ENCODE measurements at places on chromosomes 11 and 22.

- no peak for DNase-seq
Measured at GRCh38 chr11:87602776-87603175, 565.0 kb downstream of the TMEM135 start.

DNA sequence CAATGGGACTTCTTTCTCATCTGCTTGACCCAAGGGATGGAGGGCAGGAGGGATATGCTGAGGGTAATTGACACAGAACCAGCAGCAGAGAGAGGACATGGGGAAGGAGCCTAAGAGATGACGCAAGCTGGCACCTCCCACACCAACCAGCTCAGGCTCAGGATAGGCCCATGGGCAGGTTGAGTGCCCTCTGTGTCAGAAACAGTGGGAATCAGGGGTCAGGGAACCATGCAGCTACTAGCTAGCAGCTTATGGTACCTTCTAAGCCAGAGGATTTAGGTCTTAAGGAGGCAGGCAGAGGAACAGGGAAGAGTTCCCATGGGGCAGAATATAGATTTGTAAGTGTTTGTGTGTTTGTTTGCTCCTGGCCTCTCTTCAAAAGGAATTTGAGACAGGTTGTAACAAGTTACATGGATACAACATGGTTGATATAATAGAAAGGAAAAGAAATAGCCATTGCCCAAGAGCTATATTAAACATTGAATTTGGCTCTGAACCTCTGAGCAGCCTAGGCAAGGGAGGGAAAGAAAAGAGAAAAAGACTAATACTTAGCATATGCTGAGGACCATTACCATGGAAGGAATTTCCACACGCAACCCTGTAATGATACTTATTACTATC, 39.9 kb upstream of the NAV2 start:
- DNase-seq: no peak

DNA sequence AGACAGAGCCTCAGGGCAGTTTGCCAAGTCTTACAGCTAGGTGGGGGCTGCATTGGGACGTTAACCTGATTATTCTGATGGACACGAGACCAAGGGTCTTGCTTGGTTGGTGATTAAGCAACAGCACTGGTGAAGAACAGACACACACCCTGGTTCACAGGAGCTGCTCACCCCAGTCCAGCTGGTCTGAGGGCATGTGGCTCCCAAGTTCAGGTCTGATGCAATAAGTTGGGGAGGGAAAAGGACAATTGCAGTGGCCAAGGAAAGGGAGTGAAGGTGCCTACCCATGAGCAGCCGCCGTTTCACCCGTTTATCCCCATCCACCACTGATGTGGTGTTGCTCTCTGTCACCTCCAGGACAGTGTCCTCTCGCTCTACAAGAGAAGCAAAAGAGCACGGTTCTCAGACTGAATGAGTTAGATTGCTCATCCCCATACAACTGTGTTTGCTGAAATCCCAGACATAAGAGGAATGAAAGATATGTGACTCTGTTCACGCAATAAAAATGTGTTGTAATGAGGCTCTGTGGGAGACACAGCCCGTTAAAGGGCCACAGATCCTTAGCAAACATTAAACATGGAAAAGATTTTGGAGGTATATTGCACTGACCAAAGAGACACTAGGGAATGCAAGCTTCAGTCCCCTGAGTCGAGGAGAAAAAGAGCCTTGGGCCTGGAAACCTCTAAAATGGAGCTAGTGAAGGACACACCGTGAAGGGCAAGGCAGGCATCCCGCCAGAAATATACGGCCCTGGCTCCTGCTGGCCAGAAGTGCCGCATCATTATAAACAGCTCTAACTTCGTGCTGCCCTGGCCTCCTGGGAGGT, 25.6 kb downstream of the SCUBE2 start:
- DNase-seq: no peak

DNA sequence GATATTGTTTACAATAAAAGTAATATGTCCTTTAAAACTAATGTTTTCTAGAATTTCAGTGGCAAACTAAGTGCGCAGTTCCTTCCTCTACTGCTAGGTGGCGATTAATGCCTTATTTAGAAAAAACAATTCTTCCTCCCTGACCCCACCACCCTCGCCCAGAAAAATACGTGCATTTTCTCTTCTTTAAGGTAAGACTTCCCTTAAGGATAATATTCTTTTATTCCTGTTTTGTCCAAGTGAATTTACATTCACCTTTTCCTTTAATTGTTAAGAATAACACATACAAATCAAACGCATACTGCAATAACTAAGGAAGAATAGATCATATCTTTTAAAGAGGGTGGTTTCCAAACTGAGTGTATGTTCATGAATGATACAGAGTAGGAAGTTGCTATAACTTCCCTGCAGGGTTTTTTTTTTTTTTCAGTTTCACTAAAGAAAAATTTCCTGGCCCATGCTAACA, 17.0 kb upstream of the PSMA1 start:
- no peak for DNase-seq

DNA sequence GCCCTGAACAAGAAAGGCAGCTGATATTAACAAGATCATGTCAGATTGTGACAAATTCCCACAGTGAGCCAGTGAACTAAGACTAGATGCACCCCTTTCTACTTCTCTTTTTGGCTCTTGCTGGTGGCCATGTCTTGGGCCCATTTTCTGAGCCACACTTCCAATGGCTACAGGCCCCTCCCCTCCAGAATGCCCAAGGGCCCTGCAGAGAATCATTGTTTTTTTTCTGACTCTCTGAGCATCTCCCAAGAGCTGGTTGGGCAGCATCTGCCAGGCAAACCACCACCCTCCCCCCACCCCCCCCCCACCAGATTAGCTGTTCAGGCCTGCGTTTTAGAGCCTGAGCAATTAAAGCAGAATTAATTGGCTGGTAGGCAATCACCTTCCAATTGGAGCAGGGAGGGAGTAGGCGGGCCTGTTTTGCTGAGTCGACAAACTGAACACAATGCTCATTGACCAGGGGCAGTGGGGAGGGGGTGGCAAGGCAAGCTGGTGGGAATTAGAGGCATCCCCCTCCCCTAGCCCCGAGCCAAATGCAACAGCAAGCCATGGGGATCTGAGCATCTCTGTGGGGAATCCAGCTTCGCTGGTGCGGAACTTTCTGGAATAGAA, 541.4 kb downstream of the MN1 start:
- no peak for DNase-seq

DNA sequence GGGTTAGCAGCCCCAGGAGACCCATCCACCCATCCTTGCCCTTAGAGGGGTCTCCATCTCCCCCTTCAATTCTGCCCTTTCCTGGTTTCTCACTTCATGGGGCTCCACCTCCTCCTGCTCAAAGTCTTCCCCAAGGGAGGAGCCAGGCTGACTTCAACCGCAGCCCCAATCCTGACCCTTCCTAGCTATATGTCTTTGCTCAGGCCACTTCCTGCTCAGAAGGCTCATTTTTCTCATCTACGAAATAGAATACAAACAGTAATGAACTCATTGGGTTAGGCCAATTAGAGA, 24.5 kb downstream of the POU2AF1 start:
- no peak for DNase-seq

DNA sequence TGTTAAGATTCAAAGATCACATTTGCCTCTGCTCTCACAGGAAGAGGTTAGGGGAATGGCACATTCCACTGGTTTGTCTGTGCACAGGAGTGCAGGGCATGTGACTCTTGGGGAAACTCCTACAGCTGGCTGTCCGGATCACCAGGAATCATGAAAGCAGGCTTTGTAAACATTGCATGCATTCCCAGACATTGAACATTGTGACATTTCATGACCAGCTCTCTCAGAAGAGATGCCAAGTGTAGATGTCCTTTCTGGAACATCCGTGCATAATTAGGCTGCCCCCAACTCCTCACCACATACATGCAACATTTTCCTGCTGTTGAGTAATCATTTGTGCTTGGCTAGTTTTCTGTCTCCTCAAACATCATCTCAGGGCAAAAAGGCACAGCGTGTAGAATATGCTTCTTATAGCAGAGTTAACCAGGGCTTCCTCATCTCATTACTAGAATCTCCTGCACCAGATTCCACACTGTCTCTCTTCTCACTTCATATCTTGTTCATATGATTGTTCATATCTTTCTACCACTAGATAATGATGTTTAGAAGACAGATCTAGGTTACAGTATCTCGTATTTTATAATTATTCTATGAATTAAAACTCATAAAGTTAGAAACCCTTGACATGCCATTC, 694.7 kb downstream of the NTM start:
- no peak for DNase-seq

DNA sequence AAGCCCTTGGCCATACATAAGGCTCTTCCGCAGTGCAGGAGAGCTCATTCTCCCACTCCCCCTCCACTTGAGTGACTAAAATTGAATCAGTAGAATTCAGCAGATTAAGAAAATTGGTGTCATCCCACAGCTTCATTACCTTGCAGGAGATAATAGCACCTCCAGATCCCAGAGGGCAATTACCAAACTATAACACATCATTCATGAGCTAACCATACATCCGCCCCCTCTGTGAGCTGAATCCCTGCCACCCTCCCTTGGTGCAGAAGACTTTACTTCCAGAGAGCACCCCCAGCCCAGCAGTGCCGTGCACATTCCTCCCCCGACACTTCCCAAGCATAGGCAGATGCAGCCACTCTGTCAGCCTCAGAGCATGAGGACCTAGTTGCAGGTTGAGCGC, 496.5 kb upstream of the B3GAT1 start:
- DNase-seq: no peak

DNA sequence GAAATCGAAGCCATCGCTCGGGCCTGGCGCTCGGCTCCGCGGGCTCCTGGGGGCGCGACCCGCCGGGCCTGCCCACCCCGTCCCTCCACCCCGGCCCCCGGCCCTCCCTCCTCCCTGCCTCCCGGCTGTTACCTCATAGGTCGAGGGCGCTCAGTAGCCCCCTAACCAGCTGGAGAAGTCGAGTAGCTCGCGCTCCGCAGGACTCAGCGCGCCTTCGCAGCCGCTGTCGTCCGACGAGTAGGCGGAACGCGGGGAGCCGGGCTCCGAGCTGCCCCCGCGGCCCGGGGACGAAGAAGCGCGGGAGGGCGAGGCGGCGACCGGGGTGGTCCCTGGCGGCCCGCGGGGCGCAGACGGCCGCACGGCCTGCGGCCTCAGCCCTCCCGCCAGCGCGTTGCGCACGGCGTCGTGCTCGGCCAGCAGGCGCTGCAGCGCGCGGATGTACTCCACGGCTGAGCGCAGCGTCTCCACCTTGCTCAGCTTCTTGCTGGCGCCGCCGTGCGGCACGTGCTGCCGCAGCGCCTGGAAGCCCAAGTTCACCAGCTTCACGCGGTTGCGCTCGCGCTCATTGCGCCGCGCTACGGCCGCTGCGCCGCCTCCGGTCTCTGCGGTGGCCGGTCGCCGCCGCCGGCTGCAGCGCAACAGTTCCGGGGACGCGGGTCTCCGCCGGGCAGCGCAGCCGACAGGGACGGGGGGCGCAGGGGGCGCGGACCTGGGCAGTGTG, 627 bp downstream of the ASCL2 start:
- no peak for DNase-seq

- DNase-seq: no peak
Measured at GRCh38 chr11:35288309-35288708, 131.0 kb downstream of the SLC1A2 start.

DNA sequence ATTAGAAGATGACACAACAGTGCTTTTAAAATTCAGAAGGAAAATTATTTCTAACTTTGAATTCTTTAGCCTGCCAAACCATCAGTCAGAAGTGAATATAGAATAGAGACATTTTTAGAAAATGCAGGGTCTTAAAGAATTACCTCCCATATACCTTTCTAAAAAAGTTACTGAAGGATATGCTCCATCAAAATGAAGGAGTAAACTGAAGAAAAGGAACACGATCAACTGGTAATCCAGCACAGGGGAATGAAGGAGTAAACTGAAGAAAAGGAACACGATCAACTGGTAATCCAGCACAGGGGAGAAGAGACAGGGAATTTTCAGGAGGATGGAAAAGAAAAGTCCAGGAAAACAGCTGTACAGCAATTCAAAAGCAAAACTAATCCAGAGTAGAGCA, 75.4 kb upstream of the LDLRAD3 start:
- DNase-seq: no peak

GRCh38 chr11:31355131-31355530, 14.4 kb downstream of the DCDC1 start:
- DNase-seq: no peak

DNA sequence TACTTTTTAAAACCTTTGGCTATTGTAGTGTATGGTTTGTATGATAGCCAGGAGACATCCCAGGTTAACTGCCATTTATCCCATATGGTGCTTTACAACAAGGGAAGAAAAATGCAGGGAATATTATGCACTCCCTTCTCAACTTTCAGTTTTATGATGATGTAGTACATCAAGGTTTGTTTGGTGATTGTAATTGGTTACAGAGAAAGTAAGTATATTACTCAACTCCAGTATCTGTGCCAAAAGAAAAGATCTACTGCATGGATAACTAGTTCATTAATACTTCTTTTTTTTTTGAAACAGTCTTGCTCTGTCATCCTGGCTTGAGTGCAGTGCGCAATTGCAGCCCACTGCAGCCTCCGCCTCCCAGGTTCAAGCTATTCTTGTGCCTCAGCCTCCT, 65.3 kb downstream of the BCL2L13 start:
- DNase-seq: no peak

- no peak for DNase-seq
Measured at GRCh38 chr22:20779014-20779817, 5.3 kb downstream of the SERPIND1 start.

GRCh38 chr11:19679952-19680828, 32.4 kb upstream of the NAV2 start:
- DNase-seq: peak; percentile 73

- DNase-seq: no peak
Measured at GRCh38 chr11:118521892-118522311, 5.4 kb upstream of the TTC36 start.

- DNase-seq: peak; percentile 39
Measured at GRCh38 chr22:22576244-22576988, 17.4 kb upstream of the PRAME start.

DNA sequence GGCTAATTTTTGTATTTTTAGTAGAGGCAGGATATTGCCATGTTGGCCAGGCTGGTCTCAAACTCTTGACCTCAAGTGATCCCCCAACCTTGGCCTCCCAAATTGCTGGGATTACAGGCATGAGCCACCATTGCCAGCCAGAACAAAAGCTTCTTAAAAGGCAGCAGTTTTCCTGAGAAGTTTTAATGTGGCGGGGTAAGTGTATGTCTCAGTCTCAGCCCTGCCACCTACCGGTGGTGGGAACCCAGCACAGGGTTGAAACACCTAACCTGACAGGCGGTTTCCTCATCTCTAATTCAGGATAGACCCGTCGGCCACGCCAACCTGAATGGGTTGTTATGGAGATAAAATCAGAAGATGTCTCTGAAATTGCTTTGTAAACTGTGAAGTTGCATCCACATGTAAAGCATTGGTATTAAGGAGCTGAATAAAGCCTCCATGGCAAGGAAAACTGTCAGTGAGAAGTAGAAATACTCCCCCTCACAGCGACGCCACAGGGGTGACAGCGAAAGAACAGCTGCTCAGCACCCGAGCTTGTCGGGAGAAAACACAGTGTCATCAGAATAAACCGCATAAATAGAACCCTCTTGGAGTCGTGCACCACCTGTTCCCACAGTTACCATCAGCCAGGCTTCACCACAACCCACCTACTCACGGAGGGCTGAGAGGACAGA, 165.9 kb upstream of the NCAM1 start:
- peak; percentile 44 for DNase-seq

DNA sequence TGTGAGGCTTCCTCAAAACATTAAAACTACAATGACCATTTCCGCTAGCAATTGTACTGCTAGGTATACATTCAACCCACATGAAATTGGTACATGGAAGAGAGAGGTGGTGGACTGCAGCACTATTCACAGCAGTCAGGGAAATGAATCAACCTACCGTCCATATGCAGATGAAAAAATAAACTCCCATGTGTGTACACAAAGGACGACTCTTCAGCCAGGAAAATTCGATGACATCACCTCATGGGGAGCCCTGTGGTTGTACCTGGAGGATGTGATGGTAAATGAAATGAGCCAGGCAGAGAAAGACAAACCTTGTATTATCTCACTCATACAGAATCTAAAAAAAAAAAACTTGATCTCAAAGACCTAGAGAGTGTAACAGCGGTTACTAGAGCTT, 23.3 kb downstream of the RFPL3 start:
- no peak for DNase-seq
